Right renal pelvis (tissue), 4 donors: ENCODE measurements at places on chromosomes 12 and 14. TPM values are rescaled to one million over a fixed set of nuclear protein-coding genes. Genes with fewer than 3 reads are reported as not detected.

GRCh38 chr14:73794146-73794545, 57.5 kb upstream of the PTGR2 start:
- DNase-seq: no peak

DNA sequence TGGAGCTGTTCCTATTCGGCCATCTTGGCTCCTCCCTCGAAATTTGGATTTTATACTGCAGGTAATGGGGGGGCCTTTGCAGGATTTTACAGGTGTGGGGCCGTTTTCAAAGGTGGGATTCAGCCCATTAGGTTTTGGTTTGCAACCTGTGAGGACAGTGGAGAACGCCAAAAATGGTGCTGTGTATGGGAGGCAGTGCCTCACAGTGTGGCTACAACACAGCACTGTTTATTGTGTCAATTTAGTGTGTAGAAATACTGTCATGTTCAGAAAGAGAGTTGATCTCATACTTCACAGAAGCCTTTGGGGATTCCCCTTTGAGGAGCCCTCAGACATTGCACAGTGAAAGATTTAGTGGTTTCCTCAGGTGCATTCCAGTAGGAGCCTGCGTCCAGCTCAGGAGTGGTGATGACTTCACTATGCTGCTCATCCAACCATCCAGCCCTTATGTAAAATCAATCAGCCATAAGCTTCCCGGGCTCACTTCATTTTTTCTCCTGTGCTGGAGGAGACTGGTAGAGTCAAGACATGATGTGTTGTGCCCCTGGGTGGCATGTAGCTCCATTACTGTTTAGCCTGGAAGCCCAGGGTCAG, 92.7 kb upstream of the PRMT8 start:
- DNase-seq: no peak

DNA sequence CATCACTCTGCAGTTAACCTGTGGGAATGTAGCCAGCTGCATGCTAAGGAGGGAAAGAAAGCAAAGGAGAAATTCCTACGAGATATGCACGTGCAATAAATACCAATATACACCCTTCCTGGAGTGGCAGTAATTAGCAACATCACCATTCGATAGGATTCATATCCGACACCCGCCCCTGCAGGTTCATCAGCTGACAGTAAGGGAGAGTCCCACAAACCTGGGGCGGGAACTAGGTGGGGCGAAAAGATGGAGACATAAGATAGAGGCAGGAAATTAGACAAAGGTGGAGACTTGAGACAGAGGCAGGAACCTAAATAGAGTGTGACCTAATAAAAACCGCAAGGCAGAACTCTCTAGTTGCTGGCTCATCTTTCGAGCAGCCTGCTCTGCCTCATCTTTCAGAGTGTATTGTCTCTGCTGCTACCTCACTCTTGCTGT, 51.6 kb downstream of the PLEKHG3 start:
- DNase-seq: no peak

DNA sequence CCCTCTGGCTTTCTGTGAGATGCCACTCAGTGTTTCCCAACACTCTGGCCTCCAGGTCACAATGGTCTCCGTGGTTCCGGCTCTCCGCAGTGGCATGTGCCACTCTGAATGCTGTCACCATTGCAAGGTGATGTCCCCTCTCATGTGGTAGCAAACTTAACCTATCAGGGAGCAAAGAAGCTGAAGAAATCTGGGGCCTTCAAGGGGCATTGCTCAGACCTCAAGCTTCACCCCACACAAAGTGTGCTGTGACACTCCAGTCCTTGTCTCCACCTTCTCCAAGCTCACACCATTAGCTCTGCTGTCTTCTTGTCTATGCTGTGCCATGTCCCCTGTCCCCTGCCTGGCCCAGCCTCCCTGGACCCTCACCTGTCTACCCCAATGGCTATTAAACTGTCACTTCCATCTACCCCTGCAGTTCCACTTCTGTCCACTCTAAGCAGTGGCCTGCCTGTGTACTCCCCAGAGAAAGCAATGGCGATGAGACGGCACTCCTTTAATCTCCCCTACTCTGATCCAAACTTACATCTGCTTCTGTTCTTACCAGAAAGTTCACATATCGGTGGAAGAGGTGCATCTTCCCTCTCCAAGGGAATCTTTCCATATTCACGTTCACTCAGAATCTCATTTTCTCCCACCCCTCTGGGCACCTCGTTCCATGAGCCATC, 93.7 kb downstream of the DHRS2 start:
- DNase-seq: no peak

DNA sequence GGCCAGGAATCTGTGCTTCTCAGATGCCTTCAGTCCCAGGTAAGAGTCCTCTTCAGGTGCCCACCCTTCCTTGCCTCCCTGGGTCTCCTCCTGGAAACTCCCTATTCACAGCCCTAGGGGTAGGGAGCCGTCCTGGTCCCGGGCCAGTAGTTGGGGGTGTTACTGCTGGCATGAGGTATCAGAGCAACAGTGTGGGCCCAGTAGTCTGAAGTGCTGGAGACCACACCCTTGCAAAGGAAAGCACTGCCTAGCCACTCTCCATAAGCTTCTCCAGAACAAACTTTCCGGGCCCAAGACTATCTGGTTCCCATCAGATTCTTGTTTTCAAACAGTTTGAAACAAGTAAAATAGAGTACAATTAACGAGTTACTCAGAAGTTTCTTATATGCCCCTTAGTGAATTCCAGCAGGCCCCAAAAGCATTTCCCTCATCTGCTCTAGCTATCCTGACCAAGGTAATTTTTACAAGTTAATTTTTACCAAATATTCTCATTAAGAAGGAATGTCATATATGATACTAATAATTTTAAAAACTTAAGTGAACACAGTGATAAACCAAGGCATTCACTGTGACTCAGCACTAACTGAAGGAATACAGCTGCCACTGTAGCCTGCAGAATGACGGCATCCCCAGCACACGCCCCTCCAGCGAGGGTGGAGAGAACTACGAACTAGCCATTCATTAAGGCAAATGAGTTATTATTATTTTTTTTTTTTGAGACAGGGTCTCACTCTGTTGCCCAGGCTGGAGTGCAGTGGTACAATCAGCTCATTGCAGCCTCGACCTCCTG, 49.4 kb downstream of the MOK start:
- DNase-seq: no peak

GRCh38 chr14:103961928-103962578, 19.7 kb upstream of the RD3L start:
- no peak for DNase-seq

DNA sequence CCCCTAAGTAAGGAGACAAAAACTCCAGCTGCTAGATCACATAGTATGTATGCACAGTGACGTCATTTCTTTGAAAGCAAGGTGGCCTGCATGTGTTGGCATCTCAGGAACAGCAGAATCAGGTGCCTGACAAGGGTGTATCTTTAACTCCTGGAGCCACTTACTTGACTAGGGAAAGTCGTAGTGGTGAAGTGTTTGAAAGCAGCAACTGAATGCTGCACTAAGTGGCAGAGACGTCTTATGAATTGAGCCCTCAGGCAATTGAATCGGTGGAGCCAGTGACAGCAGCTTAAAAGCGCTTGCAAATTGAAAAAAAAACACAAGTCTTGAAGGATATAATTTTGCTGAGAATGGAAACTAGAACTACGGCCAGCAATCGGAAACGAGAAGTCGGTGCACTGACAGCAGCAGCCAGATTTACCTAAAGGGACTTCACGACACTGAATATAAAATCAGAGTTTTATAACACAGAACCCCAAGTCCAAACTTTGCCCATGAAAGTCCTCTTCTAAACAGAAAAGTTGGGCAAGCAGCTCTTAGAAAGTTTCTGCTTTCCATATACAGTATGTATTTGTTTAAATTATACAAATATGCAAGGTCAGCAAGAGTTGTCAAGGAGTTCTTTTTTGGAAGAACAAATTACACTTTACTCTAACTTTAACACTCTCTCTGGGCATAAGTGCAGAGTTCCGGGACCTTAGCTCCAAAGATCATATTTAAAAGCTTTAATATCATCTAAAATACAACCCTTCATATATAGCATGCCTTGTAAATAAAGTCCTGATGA, 1.1 kb downstream of the IGF1 start:
- no peak for DNase-seq

The SPIC gene
- not detected for polyA plus RNA-seq

The STAC3 gene
- 4.0 TPM for polyA plus RNA-seq

The TCTN2 gene
- 29.1 TPM for polyA plus RNA-seq
